ENCODE measurements at places on chromosomes 1 and 21.

DNA sequence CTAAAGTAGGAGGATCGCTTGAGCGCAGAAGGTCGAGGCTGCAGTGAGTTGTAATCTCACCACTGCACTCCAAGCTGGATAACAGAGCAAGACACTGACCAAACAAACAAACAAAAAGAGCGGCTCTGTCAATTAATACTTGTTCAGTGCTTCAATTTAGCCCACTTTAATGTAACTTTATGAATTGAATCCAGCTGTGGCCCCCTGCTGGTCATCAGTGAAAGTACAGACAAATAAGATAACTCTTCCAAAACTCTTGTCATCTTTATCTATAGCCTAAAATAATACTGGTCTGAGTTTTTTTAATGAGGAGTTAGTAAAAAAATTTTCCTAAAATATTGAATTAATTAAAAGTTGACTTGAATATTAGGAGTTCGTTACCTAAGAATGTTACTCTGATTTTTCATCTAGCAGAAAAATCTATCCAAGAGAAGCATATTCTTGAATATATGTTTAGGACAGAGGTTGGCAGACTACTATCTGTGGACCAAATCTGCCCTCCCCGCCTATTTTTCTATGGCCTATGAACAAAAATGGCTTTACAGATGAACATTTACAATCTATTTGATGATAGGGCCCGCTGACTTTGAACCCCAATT lies 26.1 kb downstream of the ATP5PF start:
- peak; percentile 1 for DNase-seq

DNA sequence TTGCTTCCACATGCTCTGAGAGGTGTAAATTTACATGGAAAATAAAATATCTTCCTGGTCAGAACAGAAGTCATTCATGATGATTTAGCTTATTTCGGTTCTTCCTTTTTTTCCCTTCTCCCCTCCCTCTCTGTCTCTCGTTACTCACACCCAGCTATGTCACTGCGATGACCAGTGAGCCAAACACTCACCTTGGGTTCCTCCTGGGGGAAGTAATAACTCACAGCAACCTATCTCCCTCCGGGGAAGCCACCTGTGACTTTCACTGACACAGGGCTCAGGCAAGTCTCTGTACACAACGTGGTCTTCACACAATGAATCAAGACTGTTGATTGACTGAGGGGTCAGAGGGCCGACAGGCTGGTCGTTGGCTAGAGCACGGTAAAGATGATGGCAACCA lies 135.3 kb upstream of the VANGL1 start:
- DNase-seq = no peak

DNA sequence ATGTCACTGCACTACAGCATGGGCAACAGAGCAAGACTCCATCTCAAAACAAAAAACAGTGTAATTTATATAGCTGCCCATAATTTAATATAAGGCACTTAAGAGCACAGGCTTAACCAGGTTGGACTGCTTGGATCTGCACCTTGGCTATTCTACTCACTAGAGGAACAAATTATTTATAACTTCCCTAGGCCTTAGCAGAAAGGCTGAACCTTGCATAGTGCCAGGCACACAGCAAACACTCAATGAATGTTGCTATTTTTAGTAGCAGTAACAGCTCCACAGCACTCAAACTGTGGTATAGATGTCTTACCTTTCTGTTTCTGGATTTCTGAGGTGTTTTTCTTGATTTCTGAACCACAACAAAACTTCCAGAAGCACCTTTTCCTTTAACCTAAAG lies 19.8 kb downstream of the HP1BP3 start:
- DNase-seq = no peak

GRCh38 chr1:102580806-102581205 lies 527.5 kb downstream of the COL11A1 start:
- no peak for DNase-seq

- DNase-seq = no peak
Observed at GRCh38 chr1:22121421-22121911, 21.4 kb downstream of the WNT4 start.

GRCh38 chr1:230108580-230108979 lies 41.5 kb downstream of the GALNT2 start:
- DNase-seq = no peak

GRCh38 chr1:48309564-48310082 lies 87.1 kb downstream of the SLC5A9 start:
- no peak for DNase-seq

- DNase-seq = no peak
Observed at GRCh38 chr1:22241250-22241649, 98.4 kb upstream of the WNT4 start.

- DNase-seq = no peak
Observed at GRCh38 chr1:20255666-20256065, 35.0 kb upstream of the VWA5B1 start.

DNA sequence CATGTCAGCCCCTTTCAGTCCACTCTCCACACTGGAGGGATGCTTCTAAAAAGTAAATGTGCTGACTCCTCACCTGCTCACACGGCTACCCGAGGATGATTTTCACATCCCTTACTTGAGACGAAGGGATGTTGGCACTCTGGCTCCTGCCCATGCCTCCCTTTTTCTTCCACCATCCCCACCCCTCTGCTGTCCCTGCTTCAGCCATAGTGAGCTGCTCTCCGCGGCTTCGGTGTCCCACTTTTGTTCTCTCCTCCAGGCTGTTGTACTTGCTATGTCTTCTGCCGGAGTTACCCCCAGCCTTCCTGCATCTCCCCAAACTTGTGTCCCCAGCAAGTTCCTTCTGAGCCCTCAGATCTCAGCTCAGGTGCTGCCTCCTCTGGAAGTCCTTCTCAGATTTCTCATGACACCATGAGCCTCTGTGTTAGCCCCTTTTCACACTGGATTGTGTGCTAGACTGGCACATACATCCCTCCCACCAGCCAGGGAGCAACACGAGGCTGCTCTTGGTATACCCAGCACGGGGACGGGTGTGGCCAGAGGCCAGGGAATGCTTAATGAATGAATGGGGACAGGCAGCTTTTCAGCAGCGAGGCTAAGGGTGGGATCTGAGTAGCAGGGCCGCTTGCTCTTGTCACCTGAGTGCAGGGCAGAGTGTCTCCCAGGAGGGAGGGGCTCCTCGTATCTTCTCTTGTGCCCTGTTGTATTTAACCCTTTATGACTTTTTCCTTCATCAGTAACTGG lies 1.3 kb downstream of the ACOT11 start:
- DNase-seq = no peak

GRCh38 chr1:2974701-2975301 lies 46.5 kb upstream of the ACTRT2 start:
- no peak for DNase-seq

DNA sequence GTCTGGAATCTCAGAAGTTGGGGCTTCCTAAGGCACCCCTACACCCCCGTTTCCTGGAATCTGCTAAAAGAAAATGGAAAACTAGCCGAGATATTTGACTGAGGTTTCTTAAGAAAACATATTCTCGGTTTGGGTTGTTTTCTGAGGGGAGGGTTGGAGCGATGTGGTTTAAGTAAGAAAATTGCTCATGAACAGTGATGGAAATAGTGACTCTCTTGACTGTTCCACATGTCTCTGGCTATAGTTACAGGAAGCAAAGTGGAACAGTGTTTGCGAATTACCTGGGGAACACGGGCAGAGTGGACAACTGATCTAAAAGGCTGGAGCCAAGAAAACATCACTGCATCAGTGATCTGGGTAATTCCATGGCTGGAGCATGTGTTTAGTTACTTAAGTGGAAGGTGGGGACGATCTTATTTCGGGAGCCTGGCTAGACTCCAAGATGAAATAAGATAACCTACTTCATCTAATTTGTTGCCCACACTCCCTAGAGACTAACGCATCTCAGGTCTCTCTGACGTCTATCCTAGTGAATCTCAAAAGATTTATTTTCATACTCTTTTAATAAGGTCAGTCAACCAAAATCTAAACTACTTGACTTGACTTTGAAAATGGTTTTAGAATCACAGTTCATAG lies 92.4 kb downstream of the KCNJ15 start:
- DNase-seq = no peak

- DNase-seq = no peak
Observed at GRCh38 chr1:25858494-25858893, 763 bp downstream of the AUNIP start.

GRCh38 chr1:222592171-222592570 lies 2.4 kb upstream of the TAF1A start:
- DNase-seq = no peak

DNA sequence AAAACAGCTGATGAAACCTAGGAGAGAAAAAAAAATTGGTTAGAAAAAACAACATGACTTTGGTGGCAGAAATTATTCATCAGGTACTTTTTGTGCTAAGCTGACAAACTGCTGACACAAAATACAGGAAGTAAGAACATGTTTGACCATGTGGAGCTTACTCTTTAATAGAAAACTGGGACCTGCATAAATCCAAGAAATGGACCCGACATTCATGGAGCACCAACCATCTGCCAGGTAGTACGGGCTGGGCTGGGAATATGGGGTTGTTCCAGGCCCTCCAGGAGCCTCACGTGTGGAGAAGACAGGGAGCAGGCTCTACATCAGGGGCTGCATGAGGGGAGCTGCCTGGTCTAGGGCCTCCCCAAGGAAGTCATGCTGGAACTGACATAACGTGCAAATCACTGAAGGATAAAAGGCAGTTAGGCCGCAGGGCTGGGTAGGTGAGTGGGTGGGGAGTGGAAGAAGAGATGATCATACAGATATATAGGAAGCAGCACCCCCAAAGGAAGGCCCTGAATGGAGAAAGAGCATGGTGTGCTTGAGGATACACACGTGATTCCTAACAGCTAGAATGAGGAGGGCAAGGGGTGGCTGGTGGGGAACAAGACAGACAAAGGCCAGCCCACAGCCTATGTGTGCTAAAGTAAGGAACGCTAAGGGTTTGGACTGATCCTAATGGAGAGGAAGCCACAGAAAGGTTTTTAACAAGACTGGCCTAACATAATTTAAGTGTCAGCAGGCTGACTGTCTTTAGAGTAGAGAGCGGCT lies 26.1 kb downstream of the CD58 start:
- no peak for DNase-seq

GRCh38 chr1:116704278-116704677 lies 36.7 kb upstream of the IGSF3 start:
- DNase-seq = no peak

GRCh38 chr21:18776936-18777335 lies 373.4 kb upstream of the TMPRSS15 start:
- DNase-seq = no peak

DNA sequence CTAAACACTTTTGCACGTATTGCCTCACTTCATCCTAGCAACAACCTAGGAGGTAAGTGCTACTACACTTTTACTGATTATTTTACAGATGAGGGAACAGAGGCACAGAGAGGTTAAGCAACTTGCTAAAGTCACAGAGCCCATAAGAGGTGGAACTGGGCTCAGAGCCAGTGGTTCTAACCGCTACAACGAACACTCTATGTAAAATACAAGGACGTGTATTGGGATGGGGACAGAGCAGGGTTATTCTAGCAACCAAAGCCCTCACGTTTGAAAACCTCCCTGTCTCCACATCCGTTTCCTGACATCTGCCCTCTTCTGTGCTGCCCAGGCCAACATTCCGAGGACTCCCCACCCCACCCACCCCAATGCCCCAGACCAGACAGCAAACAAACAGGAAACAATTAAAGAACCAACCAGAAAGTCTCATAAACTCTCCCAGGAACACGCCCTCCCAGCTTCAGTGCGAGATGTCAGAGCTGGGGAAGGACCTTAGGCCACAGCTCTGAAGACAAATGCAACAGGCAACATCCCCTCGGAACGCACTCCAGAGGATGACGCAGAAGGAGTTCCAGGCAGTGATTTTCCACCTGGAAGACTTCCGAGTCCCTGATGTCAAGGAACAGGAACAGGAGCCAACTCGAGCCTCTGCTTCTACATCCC lies 41.1 kb downstream of the GLIS1 start:
- no peak for DNase-seq

- peak; percentile 45 for DNase-seq
Observed at GRCh38 chr1:173190101-173190936, 16.8 kb downstream of the TNFSF4 start.

DNA sequence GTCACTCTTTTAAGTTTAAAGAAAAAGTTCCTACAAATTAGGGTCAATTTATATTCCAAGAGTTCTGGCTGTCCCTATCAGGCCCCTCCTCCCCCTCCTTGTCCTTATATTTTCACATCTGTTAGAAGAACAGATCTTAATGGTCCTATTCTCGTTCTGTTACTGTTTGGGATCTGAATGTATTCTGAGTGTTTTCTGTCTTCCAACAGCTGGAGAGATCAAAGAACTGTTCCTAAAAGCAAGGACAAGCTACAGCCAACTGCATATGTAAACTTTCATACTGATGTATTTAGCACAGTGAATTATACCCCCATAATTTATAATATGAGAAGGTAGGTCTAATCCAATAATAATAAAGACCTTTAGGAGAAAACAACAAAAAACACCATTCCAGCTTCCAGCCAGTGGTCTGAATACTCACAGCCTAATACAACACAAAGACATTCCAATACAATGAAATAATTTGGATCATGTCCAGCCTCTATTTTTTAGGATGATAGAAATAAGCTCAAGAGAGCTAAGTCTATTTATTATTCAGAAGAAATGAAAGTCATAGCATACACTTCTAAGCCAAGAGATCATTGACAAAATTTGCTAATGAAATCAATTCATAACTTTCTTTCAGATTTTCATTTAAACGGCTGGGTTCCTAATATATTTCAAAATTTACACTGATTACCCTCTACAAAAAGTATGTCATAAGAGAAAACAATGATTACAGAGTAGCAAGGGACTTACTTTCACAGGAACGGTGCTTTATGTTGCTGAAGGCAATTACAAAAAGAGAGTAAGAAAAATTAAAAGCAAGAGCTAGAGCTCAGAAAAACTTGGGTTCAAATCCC lies 25.3 kb downstream of the WLS start:
- DNase-seq = no peak

DNA sequence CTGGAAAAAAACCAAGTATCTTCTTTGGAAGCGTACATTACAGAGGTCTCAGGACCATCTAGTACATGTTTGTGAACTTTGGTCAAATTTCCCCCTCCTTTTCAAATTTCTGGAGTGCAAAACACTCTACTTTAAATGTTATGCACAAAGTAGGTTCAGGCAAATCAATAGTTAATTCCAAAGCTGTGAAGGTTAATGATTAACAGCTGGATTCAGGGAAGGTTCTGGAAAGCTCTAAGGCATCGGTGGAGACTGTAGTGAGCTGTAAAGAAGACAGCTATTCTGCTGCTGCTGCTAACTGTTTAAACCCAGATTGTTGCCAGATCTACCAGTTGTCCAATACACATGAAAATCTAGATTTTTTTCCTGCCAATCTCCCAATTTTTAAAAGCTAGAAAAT lies 70.9 kb downstream of the ELAVL4 start:
- no peak for DNase-seq

DNA sequence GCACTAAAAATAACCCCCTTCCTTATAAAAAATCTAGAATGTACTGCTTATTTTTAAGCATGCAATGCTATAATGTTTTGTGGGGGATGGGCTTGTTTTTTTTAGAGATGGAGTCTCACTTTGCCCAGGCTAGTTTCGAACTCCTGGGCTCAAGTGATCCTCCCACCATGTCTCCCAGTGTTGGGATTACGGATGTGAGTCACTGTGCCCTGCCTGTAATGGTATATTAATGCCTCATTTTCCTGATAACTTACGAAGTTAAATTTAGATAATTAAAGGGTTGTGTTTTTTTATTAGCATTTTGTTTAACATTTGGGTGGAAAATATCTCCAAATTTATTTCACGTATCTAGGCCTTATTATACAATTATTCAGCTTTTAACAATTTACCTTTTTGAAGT lies 6.5 kb downstream of the RNF11 start:
- no peak for DNase-seq

- no peak for DNase-seq
Observed at GRCh38 chr1:219550201-219550600, 62.7 kb downstream of the ZC3H11B start.

Data from C1 segment of cervical spinal cord (tissue), 14 donors.